ENCODE measurements at places on chromosomes 11 and 22.

DNA sequence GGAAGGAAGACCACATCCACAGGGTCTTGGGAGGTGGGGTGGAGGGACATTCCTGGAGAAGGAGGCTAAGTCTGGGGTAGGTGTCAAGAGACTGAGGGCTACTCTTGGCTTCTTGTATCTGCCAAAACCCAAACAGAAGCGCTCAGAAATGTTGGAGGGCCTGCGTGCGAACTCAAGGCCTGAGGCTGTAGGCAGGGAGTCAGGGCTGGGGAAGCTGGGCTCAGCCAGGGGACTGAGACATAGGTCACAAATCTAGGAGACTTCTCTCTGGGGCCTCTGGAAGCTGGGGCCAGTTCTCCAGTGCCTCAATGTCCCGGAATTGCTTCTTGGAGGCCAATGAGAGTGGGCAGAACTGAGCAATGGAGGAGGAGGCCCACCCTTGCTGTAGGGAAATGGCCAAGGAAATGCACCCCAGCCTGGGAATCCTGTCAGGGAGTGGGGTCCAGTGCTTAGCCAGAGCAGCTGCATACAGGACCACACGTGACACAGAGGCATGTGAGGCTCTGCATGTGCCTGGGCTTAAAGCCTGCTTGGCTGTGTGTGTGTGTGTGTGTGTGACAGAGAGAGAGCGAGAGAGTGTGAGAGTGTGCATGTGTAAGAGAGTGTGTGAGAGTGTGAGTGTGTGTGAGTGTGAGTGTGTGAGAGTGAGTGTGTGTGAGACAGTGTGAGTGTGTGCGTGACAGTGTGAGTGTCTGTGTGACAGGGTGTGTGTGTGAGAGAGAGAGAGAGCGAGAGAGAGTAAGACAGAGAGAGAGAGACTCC is 141.3 kb downstream of the ST3GAL4 start:
- no peak for DNase-seq

DNA sequence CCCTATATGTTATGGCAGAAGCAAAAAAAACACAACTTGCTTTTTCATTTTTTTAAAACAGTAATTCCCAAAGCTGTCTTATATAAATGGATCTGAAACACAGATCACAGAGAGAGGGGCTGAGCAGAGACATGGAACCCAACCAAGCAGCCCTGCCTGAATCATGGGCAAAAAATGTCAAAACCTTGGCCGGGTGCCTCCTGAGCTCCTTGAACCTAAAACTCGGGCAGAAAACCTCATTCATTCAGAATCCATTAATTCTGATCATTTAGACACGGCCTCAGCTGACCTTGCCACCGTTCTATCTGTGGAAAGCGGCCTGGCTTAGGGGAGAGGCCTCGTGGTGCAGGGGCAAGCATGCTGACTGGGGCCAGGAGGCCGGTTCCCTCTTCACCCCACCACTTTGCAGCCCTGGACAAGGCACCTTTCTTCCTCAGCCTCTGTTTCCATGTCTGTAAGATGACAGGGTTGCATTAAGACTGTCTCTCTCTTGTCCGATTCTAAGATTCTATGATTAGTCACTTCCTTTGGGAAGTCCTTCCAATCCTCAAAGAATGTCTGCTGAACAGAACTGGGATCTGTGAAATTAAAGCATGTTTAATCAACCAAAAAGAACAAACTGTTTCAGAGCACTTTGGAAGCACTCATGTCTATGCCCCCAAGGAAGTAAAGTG is 26.0 kb downstream of the TENM4 start:
- DNase-seq: no peak

DNA sequence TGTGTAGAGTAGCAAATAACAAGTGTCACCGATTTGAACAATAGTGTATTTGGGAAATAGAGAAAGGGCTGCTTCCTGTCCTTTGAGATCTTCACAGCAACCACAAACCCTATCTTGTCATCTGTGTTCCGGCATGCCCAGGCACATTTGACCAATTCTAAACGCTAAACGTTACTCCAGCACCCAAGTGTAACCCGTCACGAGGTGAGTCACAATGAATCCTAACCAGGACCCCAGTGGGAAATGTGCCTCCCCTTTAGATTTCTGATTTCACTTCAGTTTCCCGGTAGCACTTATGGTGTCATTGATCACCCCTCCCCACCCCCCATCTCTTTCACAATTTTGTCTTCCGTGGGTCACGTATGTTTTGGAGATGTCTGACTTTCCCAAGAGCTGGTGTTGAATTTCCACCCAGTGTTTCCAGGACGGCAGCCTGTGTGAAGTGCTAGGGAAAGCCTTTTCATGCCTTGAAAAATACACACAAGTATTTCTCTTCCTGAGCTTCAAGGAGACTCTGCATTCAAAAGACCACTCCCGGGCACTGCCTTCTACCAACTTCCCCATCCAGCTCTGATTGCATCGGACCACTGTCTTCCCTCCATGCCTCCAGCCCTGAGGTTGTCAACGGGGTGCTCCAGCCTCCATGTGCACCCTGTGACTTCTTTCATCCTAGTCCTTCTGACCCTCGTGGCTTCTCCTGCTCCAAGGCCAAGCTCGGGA is 10.5 kb upstream of the C11orf24 start:
- peak; percentile 75 for DNase-seq

GRCh38 chr22:46045459-46046298 is 68.7 kb upstream of the WNT7B start:
- DNase-seq: no peak

DNA sequence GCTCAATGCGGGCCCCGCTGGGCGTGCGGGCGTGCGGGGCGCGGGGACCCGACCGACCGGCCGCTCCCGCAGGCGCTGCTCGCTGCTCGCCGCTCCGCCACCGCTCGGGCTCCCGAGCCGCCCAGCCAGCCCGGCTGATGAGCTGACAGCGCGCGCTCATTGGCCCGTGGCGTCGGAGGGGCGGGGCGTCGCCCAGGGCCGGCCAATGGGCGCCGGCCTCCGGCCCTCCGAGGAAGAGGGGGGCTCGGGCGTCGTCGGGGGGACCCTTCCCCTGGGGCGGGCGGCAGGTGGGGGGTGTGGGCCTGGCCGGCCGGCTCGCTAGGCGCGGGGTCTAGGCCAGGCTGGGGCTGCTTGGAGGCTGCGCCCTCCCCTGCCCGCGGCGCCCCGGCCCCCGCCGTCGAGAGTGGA is at the start of gene SCUBE1:
Gene SCUBE1, minus strand, starts transcription at position 111 of the 408 bp plus-strand sequence. CDS start 111 bp downstream, outside the sequence.
- DNase-seq: peak; percentile 24

DNA sequence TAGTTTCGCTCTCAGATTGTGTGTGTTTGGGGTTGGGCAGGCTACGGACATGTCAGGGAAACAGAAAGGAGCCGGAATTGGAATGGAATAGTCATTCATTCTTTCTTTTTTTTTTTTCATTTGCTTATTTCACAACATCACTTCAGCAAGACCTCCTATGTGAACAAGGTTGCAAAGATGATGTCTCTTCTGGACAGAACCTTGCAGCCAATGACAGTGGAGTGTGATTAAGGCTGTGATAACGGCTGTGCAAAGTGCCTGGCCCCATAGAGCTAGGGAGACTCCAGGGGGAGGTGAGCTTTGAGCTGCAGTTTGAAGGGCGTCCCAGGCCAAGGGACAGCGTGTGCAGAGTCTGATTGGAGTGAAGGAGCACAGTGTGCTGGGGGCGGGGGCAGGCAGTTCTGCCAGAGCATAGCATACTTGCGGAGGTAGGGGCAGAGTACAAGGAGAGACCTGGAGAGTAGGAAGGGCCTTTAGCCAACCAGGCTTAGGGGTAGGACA is 3.4 kb downstream of the TIGD3 start:
- DNase-seq: no peak

GRCh38 chr11:100687630-100688395 is 725 bp downstream of the ARHGAP42 start:
- DNase-seq: peak; percentile 20

DNA sequence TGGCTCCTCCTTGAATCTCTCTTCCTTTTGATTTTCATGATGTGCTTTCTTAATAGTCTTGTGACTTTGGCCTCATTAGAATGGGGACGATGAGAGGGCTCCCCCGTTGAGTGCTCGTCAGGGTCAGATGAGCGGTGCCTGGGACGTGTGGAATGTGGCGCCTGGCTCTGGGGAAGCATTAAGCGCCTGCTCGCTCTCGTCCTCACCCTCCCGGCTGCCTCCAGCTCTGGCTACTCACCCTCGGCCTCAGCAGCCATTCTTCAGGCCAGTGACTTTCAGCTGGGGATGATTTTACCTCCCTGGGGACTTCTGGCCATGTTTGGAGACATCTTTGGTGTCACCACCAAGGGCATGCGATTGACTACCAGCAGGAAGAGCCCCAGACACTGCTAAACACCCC is 69.7 kb downstream of the RPS6KA4 start:
- DNase-seq: no peak

DNA sequence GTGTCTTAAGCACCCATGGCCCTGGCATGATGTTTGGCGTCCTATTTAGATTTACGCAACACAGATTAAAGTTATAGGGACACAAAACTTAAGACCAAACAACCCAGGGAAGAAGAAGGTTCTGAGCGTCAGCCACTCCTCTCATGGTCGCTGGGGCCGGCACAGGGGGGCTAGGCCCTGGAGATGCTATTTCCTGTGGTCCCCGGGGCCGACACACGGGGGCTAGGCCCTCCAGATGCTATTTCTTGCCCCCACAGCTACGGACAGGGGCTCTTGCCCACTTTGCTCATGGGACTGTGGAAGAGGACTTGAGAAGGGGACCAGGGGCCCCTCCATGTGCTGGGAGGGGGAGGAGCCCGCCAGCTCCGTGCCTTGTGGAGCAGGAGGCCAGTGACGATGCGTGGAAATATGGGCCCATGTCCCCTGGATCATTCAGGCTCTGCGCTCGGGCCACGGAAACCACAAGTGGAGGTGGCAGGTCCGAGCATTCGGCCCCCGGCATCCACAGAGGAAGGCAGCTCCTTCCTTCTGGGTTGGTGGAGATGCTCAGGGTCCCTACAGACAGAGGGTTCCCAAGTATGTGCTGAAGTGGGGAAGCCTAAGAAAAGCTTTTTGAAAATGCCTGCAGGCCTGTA is 711.1 kb downstream of the BRD1 start:
- no peak for DNase-seq

DNA sequence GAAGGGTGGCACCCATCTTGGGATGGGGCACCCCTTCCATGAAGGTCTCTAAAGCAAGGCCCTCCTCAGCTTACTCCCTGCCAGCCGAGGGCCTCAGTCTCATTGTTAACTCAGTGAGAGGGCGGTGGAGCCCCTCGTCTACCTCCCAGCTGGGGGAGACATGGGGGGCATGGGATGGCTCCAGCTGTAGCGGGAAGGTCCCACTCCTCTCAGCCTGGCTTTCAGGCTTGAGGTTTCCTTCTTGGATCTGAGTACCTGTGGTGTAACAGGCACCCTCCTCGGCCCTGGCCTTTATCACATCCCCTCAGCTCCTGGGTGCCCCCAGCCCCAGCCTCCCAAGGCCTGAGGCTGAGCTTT is 2.0 kb downstream of the MIF start:
- DNase-seq: no peak

GRCh38 chr11:125201525-125202141 is 37.1 kb downstream of the PKNOX2 start:
- no peak for DNase-seq

DNA sequence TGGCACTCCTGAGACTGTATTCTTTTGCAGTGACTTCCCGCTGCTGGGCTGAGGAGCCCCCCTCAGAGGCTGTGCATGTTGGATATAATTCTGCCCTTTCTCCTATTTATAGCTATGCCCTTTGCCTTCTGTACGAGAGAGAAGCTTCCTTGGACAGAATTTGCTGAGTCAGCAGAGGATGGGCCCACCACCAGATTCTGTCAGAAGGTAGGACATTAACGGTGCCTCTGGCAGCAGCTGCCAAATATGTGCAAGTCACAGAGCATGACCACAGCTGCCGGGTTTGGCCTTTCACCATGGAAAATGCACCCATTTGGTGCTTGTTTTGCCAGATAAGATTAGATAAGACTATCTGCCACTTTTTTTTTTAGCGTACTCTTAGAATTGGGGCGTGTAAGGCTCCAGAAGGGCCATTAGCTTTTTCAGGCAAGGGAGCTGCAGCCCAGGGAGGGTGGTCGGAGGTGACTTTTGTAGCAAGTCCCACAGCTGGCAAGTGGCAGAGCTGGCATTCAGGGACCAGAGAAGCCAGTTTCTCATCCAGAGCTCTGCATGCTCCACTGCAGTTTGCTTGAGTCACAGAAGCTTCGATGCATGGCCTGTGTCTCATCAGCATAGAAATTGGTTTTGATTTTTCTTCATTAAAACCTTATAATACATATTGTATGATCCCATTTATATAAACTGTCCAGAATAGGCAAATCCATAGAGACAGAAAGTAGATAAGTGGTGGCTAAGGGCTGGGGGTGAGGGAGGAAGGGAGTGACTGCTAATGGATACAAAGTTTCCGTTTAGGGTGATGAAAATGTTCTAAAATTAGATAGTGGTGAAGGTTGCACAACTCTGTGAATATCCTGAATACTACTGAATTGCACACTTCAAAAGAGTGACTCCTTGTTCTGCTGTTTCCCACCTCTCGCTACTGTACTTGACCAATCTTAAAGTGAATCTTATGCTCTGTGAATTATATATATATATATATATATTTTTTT is 15.8 kb downstream of the UPB1 start:
- no peak for DNase-seq

- DNase-seq: no peak
These were observed 214.4 kb upstream of the BLID start for GRCh38 chr11:122330279-122330965.

DNA sequence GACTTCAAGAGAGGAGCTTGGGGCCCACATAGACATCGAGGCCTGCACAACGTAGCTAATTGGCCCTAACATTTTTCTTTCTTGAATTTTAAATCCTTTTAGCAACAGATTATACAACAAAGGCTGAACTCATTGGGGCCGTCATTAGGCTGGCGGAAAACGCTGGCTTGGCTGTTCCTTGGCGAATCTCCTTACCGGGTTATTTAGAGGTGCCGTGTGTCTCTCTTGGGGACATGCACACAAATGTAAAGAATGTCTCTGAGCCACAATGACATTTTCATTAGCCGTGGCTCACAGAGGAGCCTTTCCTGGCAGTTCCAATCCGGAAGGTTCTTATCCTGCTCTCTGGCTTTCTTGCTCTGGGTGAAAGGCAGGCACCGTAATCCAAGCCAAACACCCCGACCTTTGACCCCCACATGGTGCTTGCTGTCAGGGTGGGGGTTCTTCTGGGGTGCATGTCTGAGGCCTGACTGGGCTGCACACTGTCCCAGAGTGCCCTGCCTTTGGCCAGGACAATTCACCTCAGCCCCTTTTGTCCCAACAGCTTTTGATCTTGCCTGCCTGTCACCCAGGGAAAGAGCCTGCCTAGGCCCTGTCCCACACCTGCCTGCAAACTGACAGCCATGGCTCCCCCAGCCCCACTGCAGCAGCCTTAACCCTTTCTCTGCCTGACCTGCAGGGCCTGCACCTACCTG is 9.2 kb upstream of the FGF3 start:
- DNase-seq: no peak

GRCh38 chr11:18322818-18323570 is 627 bp downstream of the GTF2H1 start:
- peak; percentile 4 for DNase-seq

DNA sequence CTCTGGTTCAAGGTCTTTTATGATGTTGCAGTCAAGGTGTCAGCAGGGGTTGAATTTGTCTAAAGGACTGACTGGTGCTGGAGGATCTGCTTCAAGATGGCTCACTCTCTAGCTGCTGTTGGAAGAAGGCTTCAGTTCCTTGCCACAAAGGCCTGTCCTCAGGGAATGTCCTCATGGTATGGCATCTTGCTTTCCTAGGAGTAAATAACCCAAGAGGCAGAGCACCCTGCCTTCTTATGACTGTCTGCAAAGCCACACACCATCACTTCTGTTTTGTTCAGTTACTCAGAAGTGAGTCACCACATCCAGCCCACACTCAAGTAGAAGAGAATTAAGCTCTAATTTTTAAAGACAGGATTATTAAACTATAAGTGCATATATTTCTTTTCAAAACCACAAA is 45.2 kb downstream of the PLAAT5 start:
- DNase-seq: no peak
